ENCODE measurements at places on chromosomes 2 and 18.

DNA sequence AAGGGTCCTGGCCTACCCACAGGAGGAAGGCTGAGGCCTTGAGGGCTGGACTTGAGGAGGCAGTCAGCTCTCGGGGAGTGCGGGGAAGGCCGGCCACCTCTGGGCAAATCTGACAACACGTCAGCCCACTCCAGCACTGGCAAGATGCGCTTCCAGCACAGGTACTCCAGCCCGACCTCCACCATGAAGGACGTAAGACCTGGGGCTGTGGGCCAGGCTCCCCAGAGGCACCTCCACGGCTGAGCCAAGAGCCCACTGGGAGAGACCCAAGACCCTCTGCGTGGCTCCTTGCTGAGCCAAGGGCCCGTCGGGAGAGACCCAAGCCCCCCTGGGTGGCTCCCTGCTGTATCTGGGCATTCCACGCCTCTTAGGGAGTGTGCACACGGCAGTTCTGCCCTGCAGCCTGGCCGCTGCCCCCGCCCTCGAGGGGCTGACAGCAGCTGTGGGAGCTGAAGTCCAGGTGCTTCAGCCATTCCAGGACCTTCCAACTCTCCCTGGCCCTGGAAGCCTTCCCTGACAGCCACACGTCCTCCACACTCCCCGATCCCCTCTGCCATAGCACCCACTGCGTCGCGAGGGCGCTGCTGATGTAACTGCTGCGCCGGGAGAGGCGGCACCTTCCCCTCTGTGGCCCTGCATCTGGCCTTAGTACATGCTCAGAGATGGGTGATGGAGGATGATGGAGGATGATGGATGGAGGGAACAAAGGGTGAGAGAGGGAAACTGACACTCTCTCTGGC is 50.2 kb downstream of the BIN1 start:
- H3K4me1 ChIP-seq, result peaks cover 8% of the 10 kb centered on the region
- no peak overlapping the region for H3K27ac ChIP-seq
- H3K4me3 ChIP-seq, result no peak overlapping the region
- H3K36me3 ChIP-seq, result no peaks in the 10 kb centered on the region
- no peak for DNase-seq

- H3K27ac ChIP-seq, result no peak overlapping the region
- no peak overlapping the region for H3K4me3 ChIP-seq
- no peaks in the 10 kb centered on the region for H3K36me3 ChIP-seq
- no peak for DNase-seq
Measured at GRCh38 chr18:47986620-47987387, 56.3 kb upstream of the SMAD2 start.

GRCh38 chr2:23924589-23925359 is 2.1 kb downstream of the ATAD2B start:
- H3K4me1 ChIP-seq, result peaks cover 36% of the 10 kb centered on the region
- no peak for DNase-seq
- H3K27me3 ChIP-seq, result no peaks in the 10 kb centered on the region
- H3K4me3 ChIP-seq, result no peak overlapping the region

- H3K36me3 ChIP-seq, result no peaks in the 10 kb centered on the region
- no peak for DNase-seq
- H3K4me1 ChIP-seq, result no peaks in the 10 kb centered on the region
- no peaks in the 10 kb centered on the region for H3K27me3 ChIP-seq
- no peak overlapping the region for H3K27ac ChIP-seq
- no peak overlapping the region for H3K4me3 ChIP-seq
Measured at GRCh38 chr2:231483398-231484329, 19.4 kb upstream of the NCL start.
